ENCODE measurements at places on chromosomes 2 and 18. TPM values are rescaled to one million over a fixed set of nuclear protein-coding genes. Genes with fewer than 3 reads are reported as not detected.

Gene IGFBP2
- 97.3 TPM for total RNA-seq

Gene CHRND
- total RNA-seq: not detected

Gene CTLA4
- total RNA-seq: 7.6 TPM

Gene HOXD9
- not detected for total RNA-seq

Gene ACVR1C
- total RNA-seq: 2.1 TPM

Gene DLGAP1
- not detected for total RNA-seq

Gene EPAS1
- 13.1 TPM for total RNA-seq

Measured in activated naive CD8-positive, alpha-beta T cell treated with anti-CD3 and anti-CD28 coated beads, Interleukin-2, amount 10 ng/mL, durations not matched to agents 7 days and 5 days (primary cell).